ENCODE measurements at places on chromosomes 7 and 10. TPM values are rescaled to one million over a fixed set of nuclear protein-coding genes. Genes with fewer than 3 reads are reported as not detected.

DNA sequence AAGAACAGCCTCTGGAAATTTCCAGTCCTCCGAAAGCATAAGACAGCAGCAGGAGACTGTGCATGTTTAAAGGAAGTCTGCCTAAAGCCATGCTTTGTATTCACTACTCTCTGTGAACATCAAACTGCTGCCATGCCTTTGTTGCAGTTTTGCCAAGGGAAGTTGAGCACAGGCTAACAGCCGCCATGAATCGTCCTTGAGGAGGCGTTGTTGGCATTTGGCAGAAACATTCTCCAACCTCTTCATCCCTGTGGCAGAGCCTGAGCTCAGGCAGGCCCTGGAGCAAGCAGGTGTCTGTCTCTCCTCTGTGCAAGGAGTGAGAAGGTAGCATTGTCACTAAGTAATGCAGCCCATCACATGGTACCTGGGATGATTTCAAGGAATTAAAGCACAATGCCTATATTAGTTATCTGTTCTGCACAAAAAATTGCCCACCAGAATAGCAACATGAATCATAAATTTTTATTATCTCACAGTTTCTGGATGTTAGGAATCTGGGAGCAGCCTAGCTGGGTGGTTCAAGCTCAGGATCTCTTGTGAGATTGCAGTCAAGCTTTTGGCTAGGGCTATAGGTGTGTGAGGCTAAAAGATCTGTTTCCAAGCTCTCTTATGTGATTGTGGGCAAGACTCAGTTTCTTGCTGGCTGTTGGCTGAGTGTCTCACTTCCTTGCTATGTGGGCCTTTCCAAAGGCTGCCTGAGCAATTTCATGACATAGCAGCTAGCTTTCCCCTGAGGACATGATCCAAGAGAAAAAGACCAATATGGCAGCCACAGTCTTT, 46.5 kb upstream of the KIAA1217 start:
- no peak for DNase-seq

DNA sequence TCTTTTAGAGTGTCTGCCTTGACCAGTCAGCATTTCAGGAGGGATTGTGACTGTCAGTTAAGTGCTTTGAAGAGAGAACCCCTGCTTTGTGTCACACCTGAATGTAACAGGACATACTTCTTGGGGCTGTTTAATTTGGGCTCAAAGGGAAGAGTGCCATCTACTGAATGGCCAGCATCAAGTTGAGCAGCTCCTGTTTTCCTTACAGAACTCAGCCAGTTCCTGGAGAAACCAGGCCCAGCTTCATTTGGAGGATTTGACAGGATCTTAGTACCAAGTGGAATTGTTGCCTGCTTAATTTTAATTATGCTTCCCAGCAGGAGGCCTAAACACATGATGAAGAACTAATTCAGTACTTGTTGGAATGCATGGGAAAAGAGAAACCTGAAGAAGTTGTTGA, 8.3 kb downstream of the ADD3 start:
- no peak for DNase-seq

The INHBA gene
- total RNA-seq: 5.9 TPM

The MUC12 gene
- 3.8 TPM for total RNA-seq

The PRKAR2B gene
- total RNA-seq: 6.9 TPM

DNA sequence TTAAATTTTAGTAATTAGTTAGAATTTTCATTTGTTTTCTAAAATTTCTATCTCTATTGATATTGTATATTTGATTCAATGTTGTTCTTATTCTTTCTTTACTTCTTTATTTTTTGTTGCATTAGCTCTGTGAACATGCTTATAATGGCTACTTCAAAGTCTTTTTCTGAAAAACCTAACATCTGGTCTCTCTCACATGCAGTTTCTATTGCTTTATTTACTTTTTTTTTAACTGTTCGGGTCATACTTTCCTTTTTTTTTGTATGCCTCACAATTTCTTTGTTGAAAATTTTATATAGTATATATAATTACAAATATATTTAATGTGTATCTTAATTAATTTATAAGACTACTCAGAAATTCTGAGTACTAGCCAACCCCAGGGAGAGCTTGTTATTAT, 52.1 kb upstream of the PLXDC2 start:
- DNase-seq: no peak

DNA sequence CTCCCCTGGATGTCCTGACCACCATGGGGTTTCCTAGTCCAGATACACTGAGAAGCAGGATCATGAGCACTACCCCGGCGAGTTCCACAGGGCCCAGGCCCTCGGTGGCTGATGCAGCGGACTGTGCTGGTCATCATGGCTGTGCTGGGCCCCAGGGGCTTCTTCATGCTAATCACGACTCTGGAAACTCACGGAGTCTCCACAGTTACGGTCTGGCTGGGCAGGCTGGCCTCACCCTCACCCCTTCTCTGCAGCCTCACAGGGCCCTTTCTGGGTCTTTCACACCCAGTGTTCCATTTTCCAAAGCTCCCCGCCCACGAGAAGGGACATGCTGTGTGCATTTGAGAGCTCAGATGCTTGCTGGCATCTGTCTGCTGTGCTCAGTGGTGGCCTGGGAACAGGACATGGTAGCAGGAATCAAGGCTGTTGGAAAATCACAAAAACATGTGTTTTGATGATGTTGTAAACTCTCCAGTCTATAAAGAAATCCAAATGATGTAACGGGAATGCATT, 119.0 kb downstream of the PTPN20 start:
- DNase-seq: no peak

The FBXO24 gene
- total RNA-seq: 0.60 TPM

DNA sequence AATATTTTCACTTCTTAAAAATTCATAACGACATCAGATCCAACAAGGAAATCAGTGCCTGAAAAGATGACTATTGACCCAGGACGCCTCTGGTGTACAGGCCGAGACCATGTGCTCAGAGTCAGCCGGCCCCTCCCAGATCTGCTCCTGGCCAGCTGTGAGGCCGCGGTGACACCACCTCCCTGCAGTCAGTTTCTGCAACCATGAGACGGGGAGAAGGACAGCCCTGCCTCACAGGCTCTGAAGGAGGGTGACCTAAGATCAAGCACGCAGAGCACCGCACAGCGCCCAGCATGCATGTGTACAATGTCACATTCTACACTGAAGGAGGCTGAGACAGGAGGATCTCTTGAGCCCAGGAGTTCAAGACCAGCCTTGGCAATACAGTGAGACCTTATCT, 2.6 kb upstream of the GPER1 start:
- no peak for DNase-seq

The ADAP1 gene
- total RNA-seq: 48.2 TPM

Data from kidney (tissue), 22 donors.